ENCODE measurements at places on chromosomes 6 and 20.

- no peak for DNase-seq
These were observed 20.8 kb upstream of the TSPYL1 start for GRCh38 chr6:116300566-116300965.

- DNase-seq, result peak; percentile 91
These were observed 27.3 kb downstream of the RAMACL start for GRCh38 chr6:166559211-166559610.

- no peak for DNase-seq
These were observed 130.8 kb downstream of the SAMD5 start for GRCh38 chr6:147639279-147639678.

DNA sequence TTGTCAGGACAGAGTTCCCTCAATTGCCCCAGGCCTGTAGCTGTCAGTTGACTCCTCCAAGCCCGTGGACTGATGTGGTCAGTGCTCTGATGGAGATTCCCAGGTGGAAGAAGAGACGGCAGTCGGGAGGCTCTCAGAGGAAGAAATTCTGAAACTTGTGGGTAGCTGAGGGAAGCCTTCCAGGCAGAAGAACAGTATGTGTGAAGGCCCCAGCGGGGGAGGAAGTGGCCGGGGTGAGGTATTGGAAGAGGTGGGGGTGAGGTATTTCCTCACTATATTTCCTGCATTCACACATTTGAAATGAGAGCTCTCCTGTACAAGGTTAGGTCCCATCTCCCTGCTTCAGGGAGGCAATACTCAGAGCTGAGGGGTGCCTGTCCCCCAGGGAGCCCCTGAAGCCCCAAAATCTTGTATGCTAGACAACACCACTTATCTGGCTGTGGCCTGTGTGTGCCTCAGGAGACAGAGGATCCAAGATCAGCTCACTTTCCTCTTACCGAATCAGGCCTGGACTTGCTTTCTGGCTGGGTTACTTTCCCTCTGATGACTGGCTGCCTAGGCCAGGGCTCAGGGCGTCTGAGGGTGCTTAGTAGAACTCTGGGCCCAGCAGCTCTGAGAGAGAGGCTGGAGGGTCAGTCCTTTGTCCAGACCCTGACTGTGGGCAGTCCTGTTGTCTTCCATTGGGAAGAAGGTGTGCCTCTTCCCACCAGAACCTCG, 49.3 kb upstream of the MYL9 start:
- peak; percentile 24 for DNase-seq

- DNase-seq, result peak; percentile 39
These were observed 3.3 kb downstream of the TRMT11 start for GRCh38 chr6:125989631-125990030.

- no peak for DNase-seq
These were observed 23.2 kb downstream of the GHRH start for GRCh38 chr20:37238426-37238825.

DNA sequence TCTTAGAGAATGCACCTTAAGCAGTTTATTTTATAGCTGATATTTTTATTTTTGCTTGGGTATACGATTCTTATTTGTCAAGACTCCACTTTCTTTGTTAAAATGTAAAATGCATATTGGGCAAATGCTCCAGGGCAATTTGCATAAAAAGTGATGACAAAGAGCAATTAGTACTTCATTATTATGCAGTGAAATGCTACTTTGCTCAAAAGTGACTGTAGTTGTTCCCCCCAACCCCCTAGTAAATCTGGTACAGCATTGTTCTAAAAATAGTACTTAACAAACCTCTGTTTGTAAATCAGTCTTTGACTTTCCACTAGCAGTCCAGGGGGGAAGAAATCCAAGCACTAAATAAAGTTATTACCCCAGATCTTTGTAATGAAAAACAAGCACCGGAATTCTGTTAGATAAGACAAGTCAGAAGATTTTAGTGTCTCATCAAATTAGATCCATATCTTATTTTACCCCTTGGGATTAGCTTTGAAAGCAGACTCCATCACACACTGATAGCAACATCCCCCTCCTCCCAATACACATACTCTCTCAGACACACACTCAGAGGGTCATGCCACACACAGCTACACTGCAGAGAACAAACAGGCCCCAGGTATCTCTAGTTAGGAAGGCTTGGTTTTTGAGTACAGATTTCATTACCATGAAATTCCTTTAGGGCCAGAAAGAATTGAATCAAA, 32.9 kb upstream of the BACH2 start:
- DNase-seq, result no peak

GRCh38 chr6:57173886-57174510, 1.9 kb downstream of the BAG2 start:
- peak; percentile 70 for DNase-seq

DNA sequence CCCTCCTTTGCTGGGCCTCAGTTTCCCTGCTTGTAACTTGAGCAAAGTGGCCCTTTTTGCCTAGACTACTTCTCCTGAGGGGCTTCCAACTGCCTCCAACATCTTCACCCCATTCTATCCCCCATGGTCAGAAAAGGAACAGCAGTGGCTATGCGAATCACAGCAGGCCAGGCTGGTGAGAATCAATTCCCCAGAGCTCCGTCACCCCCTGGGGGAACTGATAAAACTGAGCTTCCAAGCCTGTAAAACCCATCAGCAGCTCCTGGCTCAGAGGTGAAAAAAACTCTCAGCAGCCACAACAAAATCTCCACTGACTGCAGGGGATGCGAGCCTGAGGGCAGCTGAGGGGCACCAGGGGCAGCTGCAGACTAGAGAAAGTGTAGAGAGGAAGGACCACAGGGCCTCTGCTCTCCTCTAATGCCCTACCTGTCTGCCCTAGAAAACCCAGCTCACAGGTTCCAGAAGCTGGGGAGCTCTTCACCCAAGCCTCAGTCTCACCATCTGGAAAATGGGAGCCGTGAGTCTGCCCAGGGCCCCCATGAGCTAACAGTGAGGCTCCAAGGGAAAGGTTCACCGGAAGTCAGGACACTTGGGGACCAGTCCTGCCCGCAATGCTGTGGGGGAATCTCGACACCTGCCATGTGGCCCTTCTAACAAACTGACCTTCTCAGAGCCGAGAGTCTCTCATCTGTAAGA, 120.6 kb downstream of the GRM4 start:
- no peak for DNase-seq

DNA sequence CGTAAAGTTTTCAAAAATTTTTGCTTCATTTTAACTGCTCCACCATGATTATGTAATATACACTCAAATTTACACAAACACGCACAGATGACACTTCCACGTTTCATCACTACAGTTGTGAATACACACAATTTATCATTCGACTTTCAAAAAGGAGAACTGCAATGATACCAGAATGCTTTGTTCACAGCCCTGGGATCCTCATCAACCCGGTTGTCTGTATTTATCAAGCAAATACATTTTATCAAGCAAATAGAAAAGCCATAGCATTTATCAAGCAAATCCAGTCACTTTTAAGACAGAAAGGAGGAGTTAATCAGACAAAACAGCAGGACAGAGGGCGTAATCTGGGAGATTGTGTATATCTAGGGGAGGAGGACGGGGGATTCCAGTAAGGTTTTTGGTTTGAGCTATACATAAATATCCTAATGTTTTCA, 20.3 kb upstream of the ABT1 start:
- no peak for DNase-seq

- DNase-seq, result peak; percentile 23
These were observed 12.7 kb downstream of the DYNLRB1 start for GRCh38 chr20:34528921-34529297.

- DNase-seq, result peak; percentile 53
These were observed 58.7 kb upstream of the MTHFD1L start for GRCh38 chr6:150806790-150807189.

DNA sequence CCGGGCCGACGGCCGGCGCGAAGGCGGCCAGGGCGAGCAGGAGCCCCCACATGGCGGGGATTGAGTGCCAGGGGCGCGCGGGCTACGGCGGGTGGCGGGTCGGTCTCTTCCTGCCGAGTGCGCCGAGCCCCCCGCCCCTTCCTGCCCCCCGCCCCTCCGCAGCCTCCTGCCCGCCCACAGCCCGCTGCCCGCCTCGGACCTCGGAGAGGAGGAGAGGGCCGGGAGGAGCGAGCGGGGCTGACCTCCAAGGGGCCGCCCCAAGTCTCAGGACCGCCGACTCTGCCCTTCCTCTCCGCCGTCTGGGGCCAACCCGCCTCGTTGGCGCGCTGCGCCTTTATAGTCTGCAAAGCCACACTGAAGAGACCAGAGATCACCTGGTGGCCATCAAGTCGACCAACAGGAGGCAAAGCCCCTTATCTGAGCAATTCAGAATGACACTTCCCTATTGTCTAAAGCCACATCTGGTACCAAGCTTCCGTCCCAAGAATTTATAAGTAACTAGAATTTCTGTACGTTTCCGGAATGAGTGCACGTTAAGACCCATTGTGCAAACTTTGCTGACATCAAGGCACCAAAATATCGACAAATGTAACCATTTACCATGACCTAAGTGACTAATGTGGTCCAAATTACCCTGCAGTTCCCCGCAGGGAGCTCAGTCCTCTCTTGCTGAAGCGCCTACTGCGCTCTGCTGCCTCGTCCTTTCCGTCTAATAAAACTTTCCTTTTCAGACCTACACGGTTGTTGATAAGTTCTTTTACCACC, at the start of gene CPXM1:
CPXM1 (minus strand) TSS at position 107 of the 765 bp plus-strand sequence; CDS start at position 52, 55 bp downstream.
- DNase-seq, result peak; percentile 14

DNA sequence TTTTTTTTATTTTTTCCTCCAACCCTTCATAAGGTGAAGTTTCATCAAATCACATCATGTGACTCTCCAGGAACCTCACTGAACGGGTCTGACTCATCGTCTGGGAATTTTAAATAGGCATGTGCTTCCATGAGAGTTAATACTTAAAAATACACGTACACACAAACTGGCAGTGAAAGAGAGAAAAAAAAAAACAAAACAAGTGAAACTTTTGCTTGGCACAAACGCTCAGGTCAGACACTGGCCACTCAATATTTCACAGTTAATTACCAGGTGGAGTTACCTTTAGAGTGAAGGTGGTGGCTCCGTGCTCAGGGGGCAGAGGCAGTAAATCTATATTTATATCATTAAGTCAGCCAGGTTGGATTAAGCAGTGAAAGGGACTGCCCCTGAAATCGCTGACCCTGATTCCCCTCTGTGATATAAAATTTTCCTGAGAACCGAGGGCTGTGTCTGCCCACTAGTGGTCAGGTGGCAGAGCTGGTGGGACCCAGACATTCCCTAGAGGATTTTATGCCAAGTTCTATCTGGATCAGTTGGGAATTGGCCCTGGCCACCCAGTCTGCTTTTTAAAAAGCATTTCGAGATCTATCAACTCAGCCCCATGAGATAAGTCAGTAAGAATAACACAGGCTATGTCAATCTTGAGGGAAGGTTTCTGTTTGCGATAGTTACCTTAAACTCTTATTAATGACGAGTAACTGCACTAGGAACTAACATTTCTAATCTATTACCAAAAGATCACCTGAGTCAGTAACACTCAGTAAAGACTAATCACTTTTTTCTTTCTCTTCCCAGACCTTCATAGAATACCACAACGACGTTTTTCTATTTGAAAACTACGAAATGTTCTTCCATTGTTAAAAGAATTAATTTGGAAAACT, 259.1 kb downstream of the HDGFL1 start:
- peak; percentile 99 for DNase-seq

DNA sequence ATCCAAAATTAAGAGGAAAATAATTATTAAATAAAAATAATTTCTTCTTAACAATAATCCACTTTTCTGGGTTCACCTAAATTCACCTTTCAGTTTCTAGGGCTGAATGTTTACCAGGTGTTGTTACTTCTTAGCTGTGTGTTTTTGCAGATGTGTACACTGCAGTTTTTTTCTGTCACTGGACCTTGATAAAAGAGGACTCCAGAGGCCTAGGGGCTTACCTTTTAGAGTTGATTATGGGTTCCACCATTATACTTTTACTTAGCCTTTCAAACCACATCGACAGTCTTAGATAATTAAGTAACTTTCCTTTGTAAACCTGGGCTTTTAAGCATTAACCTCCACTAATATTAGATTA, 766.5 kb downstream of the BCKDHB start:
- DNase-seq, result no peak

GRCh38 chr20:47680804-47681529, 104.3 kb downstream of the SULF2 start:
- DNase-seq, result no peak

DNA sequence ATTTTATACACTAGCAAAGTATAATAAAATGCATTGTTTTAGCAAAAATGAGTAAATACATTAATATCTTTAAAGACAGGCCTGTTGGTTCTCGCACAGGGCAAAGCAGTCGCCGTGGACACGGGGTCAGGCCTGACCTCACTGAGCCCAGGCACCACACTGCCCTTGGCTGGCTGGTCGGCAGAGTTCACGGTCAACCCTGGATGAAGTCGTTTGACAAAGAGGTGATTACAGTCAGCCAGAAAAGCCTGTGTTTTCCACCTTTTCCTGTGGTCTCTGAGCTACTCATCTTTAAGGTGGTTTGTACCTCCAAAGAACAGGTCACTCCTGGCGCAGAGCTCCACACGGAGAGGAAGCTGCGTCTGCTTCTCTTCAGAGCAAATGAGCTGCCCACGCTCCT, 191.5 kb downstream of the DLL1 start:
- no peak for DNase-seq

- no peak for DNase-seq
These were observed 12.5 kb downstream of the CTSZ start for GRCh38 chr20:58994390-58995159.

DNA sequence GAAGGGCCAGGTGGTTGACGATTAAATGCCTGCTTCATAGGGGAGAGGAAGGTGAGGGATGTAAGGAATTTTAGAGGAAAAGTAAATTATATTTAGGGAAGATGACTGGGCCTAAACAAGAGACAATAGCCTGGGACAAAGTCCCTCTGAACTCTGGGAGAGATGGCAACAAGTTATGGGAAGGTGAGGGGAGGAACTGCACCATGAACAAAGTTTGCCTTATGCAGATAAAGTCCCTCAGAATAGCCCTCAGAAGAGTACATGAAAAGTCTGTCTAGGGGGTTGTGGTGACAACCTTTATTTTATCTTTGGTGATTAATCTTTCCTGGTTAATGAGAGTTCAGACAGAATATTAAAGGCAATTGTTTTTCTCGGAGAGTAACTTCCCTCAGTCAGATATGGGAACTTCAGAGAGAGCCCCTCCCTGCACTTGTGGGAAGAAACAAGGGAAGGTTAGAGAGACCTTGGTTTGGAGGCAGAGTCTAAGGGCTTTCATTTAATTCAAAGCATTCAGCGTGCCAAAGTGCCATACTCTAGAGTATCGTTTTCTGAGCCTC, 27.1 kb upstream of the FAM217A start:
- no peak for DNase-seq

GRCh38 chr20:24033151-24033550, 44.6 kb upstream of the GGTLC1 start:
- DNase-seq, result peak; percentile 16

- peak; percentile 55 for DNase-seq
These were observed at the start of gene SLC17A2 for GRCh38 chr6:25930532-25931410. Gene SLC17A2 (minus strand): TSS chr6:25930691. CDS start chr6:25925796, 4,895 bp downstream.

- DNase-seq, result no peak
These were observed 375.2 kb upstream of the MARCKS start for GRCh38 chr6:113481910-113482309.
